ENCODE measurements at places on chromosomes 16 and 17. TPM values are rescaled to one million over a fixed set of nuclear protein-coding genes. Genes with fewer than 3 reads are reported as not detected.

DNA sequence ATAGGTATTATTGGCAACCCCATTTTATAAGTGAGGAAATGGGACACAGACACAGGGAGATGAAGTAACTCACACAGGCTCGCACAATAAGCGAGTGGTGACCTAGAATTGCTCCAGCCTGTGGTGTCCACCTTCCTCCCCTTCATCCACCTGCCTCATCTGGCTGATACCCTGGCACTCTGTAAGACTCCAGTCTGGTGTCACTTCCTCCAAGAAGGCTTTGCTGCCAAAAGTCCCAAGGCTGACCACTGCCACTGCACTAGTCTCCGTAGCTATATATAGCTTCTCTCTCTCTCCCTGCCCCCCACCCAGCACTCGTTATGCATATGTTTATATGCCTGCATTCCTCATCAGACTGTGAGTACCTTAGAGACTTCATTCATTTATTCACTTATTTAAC lies 66.1 kb upstream of the SREBF1 start:
- H3K4me1 ChIP-seq, result no peaks in the 10 kb centered on the region
- H3K36me3 ChIP-seq, result no peaks in the 10 kb centered on the region
- H3K27ac ChIP-seq, result no peak overlapping the region
- H3K27me3 ChIP-seq, result no peaks in the 10 kb centered on the region

DNA sequence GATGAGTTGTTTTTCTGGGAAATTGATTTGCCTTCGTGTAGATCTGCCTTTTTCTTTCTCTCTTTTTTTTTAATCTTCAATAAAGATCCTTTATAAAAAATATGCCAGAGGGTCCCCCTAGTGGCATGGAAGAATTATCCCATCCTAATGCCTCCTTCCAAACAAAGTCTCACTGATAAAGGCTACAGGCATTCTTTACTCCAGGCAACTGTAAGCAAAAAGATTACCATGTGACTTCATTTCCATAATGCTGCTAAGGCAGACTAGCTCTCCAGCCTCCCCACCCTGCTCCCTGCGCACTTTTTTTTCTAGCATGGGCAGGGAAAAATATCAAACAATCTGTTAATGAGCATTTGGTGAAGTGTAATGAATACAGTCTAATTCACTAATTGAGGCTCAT lies 220.2 kb upstream of the CDH8 start:
- no peaks in the 10 kb centered on the region for H3K4me1 ChIP-seq
- DNase-seq, result no peak

- H3K36me3 ChIP-seq, result peaks cover 69% of the 10 kb centered on the region
- H3K4me3 ChIP-seq, result peak overlapping the region; percentile 97
- DNase-seq, result peak; percentile 42
- H3K4me1 ChIP-seq, result peaks cover 62% of the 10 kb centered on the region
- H3K27ac ChIP-seq, result peak overlapping the region; percentile 86
Measured at GRCh38 chr16:10879681-10880589, 2.9 kb downstream of the CIITA start.

DNA sequence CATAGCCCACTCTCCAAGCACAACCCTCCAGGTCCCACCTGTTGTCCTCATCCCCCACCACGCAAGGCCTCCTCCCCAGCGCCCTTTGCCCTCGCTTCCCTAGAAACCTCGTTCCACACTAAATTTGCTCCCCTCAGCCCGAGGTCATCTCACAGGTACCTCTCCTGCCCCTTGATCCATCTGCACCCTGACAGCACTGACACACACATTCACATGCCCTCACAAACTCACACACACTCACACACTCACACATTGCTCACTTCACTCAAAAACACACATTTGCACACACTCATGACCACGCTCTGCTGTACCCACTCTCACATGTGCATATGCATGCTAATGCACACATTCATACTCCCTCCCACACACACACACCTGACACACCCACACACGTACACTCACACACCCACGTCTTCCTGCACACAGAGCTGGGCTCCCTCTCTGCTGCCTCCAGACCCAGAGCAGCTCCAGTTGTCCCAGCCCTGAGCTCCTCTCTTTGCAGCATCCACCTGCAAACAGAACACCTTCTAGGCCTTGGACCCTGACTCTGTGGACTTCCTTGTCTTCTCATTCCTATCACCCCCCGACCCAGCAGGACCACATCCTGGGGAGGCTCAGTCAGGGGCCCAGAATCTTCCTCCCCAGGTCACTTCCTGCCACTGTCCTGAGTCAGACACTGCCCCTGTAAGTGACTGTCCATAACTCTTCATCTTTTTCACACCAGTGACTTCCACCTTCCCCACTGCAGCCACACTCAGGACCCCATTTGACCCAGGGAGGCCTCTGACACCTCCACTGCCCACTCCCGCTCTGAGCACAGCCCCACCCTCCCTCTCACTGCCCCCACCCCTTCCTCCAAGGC lies 4.9 kb downstream of the ASGR2 start:
- H3K36me3 ChIP-seq, result no peaks in the 10 kb centered on the region
- no peaks in the 10 kb centered on the region for H3K27me3 ChIP-seq
- no peak for DNase-seq
- no peak overlapping the region for H3K4me3 ChIP-seq
- no peak overlapping the region for H3K27ac ChIP-seq

KRT40 gene
- total RNA-seq, result not detected
